ENCODE measurements at places on chromosomes 4 and X.

DNA sequence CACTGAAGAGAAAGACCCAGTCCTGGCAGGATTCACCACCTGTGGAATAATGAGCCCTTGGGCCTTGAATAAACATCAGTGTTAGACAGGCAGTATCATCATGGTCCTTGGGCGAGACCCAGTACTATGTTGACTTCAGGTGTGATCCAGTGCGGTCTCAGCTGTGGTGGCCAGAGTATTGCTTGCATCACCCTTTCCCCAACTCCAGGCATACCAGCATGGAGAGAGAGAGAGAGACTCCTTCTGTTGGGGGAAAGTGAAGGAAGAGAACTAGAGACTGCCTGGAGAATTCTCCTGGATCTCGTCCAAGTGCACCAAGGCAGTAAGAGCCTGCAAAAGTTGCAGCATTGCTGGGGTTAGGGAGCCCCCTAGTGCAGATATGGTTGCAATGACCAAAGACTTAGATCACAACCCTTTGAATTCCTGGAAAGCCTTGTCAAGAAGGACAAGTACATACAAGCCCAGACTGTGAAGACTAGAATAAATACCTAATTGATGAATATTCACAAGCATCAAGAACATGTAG, 61.1 kb upstream of the VAMP7 start:
- peak; percentile 66 for DNase-seq

GRCh38 chrX:16022580-16023200, 100.7 kb upstream of the GRPR start:
- no peak for DNase-seq

- DNase-seq = no peak
Measured at GRCh38 chr4:141571793-141572192, 64.6 kb upstream of the IL15 start.

DNA sequence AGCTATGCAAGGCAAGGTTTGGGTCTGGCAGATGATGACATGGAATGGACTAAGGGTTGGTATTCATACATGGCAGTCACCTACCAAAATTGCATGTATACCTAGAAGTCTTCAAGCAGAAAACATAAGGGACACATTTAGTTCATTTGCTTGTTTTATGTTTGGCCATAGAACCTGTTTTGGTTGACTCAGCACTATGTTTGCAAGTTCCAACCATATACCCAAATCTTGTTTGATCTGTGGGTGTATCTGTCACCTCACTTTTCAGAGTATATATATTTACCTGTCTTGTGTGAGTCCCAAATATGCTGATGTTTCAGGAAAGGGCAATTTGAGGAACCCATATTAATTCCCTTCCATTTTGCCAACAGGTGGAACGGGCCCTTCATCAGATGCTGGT, 39.3 kb downstream of the ATG4A start:
- no peak for DNase-seq

- no peak for DNase-seq
Measured at GRCh38 chr4:102735582-102735981, 25.2 kb downstream of the MANBA start.

GRCh38 chr4:108762559-108763225, at the start of gene ETNPPL:
Gene ETNPPL (minus strand): TSS chr4:108763053. CDS start chr4:108762898, 155 bp downstream.
- DNase-seq = peak; percentile 47

DNA sequence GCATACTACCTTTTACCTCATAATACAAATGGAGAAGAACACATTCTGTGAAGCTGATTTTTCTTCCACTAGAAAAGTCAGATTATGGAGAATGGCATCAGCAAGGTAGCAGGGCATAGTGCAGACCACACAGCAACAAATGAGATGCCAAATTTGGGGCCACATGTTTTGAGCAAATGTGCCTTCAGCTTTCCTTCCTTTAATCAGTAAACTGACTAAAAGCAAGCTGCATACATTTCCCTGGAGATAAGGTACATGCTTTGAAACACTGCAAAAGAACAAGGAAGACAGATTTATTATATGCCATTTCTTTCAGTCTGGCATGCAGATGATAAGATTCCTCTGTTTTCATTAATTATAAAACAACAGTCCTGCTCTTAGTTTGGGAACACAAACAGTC, 67.1 kb upstream of the GUCY1A1 start:
- DNase-seq = no peak

- DNase-seq = no peak
Measured at GRCh38 chrX:15530318-15530717, 29.7 kb downstream of the BMX start.

GRCh38 chr4:22932326-22932725, 239.6 kb downstream of the GBA3 start:
- DNase-seq = no peak

- DNase-seq = peak; percentile 37
Measured at GRCh38 chr4:8188743-8189550, 10.1 kb upstream of the SH3TC1 start.

DNA sequence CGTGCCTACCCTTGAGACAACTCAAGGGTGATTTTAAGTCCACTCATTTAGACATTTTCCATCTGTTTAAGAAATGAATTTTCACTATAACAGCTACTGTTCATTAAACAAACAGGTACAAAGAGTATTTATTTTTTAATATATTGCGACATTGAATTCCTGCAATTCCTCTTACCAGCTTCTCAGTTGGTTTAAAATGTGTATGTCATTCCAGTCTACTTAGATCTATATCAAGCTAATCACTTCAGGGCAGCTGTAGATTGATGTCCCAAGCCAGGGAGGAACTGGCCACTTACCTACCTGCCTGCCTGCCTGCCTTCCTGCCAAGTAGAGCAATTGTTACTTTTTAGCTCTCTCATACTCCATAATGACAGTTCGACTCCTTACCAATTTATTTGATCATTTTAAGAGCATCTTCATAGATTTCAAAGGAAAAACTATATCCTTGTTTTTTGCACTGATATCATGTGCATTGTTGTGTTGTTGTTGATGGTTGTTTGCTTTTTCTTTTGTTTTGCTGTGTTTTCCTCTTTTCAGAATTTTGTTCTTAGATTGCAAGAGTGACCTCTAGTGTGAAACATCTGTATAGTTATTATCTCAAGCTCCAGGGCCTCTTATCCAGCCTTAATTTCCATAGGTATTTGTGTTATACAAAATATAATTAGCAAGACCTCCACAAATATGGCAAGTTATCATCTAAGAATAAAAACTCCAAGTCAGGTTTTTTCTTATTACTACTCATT, 120.9 kb upstream of the NRK start:
- DNase-seq = peak; percentile 12

DNA sequence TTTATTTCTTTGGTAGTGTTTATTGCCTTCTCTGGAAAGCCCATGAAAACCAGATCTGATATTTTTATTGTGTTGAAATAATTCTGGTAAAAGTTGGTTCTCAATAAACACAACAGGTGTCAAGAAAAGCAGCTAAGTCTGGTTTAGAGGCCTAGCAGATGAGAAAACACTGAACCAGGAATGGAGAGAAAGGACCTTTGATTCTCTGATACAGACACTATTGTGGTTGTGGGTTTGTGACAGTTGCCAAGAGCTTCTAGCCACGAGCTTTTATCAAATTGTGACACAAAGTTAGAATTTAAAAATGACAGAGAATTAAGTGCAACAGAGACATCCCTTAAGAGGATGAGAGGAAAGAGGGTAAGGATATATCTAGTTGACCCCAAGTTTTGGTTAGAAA, 42.6 kb downstream of the DDIT4L start:
- no peak for DNase-seq

DNA sequence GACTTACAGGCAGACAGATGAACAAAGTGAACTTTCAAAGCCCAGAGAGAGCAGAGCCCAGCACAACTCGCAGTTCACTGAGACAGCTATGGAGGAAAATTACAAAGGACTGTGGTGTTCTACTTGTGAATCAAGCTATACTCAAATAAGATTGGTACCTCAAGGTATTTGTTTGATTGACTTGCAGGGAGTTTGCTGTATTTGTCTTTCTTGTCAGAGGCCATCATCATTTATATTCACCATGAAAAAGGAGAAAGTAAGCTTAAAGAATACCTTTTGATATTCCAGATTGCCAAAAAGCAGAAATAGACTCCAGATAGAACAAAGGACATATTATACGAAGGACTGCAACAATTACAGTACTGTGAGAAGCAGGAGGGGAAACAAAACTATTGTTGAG, 1047.9 kb downstream of the RPA4 start:
- no peak for DNase-seq

GRCh38 chr4:52588097-52588496, 71.0 kb downstream of the USP46 start:
- no peak for DNase-seq

- DNase-seq = no peak
Measured at GRCh38 chrX:18075603-18076002, 145.1 kb downstream of the BEND2 start.

DNA sequence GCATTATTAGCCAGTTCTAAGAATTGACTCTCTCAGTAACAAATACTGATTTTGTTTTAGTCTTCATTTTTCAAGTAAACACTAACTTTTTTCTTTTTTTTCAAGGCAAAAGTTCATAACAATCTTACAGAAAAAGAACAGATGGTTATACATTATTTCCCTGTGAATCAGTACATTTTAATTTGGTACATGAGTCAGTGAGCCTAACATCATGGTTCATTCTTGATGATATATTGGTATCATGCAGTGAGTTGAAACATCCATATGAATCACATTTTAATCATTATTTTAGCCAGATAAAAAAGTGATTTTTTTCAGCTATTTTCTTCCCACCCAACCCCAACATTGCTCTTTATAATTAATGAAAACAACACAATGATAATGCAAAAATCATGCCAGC, 184.3 kb upstream of the TACR3 start:
- no peak for DNase-seq

GRCh38 chr4:172691552-172691951, 477.1 kb upstream of the GALNT7 start:
- no peak for DNase-seq

DNA sequence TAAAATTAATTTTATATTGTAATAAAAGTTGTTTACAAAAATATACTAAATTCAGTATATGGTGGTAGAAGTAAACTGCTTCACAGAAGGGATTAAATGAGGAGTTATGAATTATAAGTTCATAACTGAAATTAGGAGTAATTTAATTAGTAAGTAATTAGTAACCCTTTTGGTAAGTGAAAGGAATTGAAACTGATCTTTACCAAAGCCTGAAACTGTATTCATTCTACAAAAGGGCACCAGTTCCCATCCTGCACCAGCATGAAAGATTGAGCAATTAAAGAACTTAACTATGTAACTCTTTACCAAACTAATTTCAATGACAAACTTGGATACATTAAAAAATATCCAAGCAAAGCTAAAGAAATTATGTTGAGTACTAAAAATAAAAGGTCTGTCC, 8.2 kb downstream of the MED14 start:
- no peak for DNase-seq

- DNase-seq = no peak
Measured at GRCh38 chr4:153798901-153799693, 10.2 kb upstream of the SFRP2 start.

DNA sequence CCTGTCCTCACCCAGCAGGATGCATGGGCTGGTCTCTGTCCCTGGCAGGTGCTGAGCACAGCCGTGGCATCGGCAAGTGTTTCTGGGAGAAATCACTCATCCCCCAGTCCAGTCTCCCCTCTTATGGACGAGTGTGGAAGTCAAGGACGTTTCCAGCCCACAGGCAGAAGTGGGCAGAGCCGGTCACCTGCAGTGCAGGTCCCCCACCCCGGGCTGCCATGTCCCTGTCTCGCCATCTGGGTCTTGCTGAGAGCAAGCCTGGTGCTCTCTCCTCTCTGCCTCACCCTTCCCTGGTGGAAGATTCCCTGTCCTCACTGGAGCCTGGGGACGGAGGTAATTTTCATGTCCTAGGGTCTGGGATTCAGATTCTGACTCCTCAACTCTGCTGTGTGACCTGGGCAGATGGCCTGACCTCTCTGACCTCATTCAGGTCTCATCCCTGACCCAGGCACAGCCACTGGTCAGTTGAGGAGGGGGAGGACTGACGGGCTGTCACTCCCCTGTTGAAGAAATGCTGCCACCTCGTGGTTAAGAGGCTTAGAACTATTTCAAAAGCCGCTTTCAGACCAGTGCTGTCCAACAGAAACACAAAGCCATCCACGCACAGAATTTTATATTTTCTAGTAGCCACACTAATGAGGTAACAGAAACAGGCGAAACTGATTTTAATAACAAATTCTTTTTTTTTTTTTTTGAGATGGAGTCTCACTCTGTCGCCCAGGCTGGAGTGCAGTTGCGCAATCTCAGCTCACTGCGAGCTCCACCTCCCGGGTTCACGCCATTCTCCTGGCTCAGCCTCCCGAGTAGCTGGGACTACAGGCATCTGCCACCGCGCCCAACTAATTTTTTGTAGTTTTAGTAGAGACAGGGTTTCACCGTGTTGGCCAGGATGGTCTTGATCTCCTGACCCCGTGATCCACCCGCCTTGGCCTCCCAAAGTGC, 1.8 kb downstream of the CPZ start:
- peak; percentile 63 for DNase-seq

GRCh38 chr4:37524267-37524666, 161.9 kb downstream of the RELL1 start:
- no peak for DNase-seq

DNA sequence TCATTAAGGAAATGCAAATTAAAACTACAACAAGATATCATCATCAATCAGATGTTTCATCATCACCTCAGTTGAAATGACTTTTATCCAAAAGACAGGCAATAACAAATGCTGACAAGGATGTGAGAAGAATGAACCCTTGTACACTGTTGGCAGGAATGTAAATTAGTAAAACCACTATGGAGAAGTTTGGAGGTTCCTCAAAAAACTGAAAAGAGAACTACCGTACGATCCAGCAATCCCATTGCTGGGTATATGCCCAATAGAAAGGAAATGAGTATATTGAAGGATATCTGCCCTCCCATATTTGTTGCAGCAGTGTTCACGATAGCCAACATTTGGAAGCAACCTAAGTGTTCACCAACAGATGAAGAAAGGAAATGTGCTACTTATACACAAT, 50.6 kb upstream of the STARD8 start:
- DNase-seq = no peak

- no peak for DNase-seq
Measured at GRCh38 chr4:114734594-114734993, 136.0 kb downstream of the UGT8 start.

DNA sequence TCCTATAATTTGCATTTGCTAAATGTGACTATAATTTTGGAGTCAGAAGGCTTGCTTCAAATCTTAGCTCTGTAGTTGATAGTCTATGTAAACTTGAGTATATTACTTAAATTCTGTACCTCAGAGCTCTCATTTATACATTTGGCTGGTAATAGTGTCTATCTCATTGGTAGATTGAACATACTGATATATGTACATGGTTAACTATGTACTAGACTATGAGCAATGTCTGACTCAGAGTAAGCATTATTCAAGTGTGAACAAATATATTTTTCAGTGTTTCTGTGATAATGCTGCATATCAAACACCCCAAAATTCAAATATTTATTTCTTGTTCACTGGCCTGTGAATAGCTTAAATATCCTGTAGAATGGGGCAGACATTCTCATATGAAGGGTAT, 1568.9 kb upstream of the PABPC4L start:
- DNase-seq = no peak

DNA sequence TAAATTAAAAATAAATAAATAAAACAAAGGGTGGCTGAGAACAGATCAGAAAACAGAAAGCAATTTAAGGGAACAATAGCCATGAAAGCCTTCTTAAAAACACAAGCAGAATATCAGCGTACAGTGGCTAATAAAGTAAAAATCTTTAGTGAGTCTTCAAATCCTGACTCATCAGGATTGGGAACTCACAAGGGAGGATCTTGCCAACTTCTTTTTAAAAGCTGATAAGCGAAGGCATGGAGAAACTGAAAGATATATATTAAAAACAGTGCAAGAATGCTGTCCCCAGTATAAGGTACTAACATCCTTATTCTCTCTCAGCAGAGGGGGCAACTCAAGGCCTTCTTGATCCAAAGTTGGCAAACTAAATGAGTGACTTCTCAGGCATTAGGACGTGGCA, 180.1 kb downstream of the DHX15 start:
- no peak for DNase-seq

GRCh38 chr4:16192057-16192456, 34.2 kb downstream of the TAPT1 start:
- no peak for DNase-seq

Data from MM.1S (cell line).